ENCODE measurements at places on chromosomes 11 and 22.

GRCh38 chr11:121560236-121560635, 107.5 kb upstream of the SORL1-AS1 start:
- DNase-seq = no peak

DNA sequence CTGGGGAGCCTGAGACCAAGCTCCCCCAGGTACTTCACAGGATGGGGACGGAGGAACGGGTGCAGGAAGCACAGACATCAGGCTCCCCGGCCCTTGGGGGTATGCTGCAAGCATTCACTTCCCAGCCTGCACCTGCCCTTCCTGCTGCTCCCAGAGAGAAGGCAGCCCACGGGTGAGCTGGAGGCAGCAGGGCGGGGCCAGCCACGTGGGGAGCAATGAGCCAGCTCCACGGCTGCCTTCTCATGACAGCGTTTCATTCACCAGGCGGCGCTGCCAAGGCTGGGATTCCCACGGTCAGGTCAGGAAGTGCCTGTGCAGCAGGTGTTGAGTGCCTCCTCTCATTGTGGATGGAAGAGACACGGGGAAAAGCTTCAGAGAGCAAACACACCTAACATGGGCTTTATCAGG, 14.5 kb upstream of the PHLDA2 start:
- no peak for DNase-seq

- DNase-seq = no peak
Observed at GRCh38 chr11:127627204-127627603, 626.6 kb upstream of the KIRREL3 start.

GRCh38 chr22:20998411-20999336, 3.2 kb downstream of the THAP7 start:
- no peak for DNase-seq

DNA sequence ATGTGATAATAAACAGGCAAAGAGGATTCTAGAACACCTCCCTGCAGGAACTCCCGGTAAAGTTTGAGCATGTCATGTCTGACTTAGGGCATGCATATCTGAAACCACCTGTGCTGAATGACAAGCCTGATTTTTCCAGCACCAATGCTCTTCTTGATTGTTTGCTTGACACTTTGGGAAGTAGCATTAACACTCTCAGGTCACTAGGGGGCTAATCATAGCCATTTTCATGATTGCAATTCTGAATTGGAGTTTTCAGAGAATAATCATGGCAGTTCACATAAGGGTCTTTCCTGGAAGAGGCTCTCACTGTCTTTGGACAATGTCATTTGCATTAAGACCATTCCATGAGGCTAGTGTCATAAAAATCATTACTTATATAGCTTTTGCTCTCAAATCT, 234.4 kb upstream of the MTNR1B start:
- DNase-seq = no peak

All from CD4-positive, alpha-beta T cell treated with Interleukin-15 for 1 hour (primary cell).